ENCODE measurements at places on chromosomes 16 and 17.
A peak's percentile ranks its signal among the peaks of the same experiment; 100 is the strongest.

DNA sequence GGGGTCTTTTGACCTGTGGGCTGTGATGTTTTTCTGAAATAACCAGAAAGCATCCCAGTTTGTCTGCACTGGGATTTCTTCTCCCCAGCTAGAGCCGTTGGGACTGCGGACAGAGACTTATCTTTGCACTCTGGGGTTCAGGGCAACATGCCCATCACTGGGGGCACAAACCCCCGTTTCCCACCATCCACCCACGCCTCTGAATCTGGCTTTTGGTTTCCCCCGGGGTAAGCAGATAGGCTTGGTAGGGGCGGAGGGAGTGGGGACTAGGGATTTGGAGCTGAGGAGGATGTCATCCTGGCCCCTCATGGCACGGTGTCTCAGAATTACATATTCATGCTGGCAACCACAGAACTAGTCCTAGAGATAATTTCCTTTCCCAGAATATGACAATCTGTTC lies 68.6 kb downstream of the CCDC182 start:
- peak; percentile 10 for DNase-seq

DNA sequence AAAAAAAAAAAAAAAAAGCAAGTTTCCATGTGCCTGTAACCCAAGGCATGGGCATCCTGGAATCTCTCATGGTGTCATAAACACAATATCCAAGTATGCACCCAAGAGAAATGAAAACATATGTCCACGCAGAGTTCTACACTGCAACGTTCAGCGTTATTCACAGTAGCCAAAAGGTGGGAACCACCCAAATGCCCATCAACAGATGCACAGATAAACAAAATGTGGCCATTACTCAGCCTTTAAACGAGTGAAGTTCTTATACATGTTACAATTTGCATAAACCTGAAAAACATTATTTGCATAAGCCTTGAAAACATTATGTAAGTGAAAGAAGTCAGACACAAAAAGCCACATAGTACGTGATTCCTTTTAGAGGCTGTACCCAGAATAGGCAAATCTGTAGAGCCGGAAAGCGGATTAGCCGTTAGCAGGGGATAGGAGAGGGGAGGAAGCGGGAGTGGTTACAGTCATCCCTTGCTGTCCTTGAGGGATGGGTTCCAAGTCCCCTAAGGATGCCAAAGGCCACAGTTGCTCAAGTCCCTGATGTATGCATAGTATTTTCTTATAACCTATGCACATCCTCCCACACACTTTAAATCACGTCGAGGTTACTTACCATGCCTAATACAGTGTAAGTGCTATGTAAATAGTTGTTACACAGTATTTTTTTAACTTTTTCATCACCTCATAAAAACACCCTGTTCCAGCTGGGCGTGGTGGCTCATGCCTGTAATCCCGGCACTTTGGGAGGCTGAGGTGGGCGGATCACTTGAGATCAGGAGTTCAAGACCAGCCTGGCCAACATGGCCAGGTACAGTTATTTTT lies 47.3 kb upstream of the DNAH17 start:
- DNase-seq: no peak

- DNase-seq: no peak
Measured at GRCh38 chr17:1713878-1714426, 3.8 kb upstream of the TLCD2 start.

- DNase-seq: no peak
Measured at GRCh38 chr16:48014349-48015135, 141.3 kb downstream of the ABCC12 start.

GRCh38 chr17:82215095-82215971 lies 2.7 kb upstream of the CCDC57 start:
- peak; percentile 76 for DNase-seq

DNA sequence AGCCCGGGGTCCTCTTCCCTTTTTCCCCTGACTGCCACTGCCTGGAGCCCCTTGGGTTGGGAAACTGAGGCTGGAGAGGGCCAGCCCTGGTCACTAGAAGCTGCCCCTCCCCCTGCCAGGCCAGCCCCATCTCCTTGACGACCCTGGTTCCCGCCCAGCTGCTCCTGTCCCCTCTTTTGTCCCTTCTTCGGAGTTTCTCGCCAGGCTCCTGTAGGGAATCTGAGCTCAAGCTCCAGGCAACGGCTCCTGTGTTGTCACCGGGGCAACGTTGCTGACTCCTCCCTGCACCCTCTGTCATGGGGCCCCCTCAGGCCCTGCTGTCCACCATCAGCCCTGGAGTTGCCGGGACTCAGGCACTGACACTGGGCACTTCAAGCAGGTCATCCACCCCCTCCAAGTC lies 5.7 kb downstream of the LLGL1 start:
- no peak for DNase-seq

- DNase-seq: no peak
Measured at GRCh38 chr17:51189162-51189561, 23.0 kb downstream of the NME2 start.

- no peak for DNase-seq
Measured at GRCh38 chr17:64447526-64447925, 1.4 kb upstream of the MILR1 start.

DNA sequence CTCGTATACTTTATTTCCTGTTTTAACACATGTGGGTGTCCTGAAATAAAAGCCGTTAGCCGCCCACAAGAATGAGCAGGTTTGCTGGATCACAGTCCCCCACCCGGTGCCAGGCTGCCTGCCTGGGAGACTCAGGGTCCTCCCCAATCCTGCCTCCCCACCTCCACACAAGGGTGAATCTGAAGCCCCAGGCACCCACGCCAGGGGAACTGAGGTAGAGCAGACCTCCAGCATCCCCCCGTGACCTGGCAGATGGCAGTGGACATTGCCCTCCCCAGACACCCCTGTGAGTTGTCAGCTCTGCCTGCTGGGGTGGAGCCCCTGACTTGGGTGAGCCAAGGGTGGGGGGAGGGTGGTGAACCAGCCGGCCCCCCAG lies 114.8 kb downstream of the METRNL start:
- DNase-seq: no peak

- DNase-seq: no peak
Measured at GRCh38 chr17:15943971-15944758, 765 bp upstream of the ADORA2B start.

GRCh38 chr16:50265260-50265659 lies 1.1 kb upstream of the ADCY7 start:
- DNase-seq: no peak

- no peak for DNase-seq
Measured at GRCh38 chr17:73550556-73550955, 93.7 kb downstream of the SDK2 start.

- DNase-seq: no peak
Measured at GRCh38 chr16:58032710-58033293, 7.2 kb downstream of the MMP15 start.

DNA sequence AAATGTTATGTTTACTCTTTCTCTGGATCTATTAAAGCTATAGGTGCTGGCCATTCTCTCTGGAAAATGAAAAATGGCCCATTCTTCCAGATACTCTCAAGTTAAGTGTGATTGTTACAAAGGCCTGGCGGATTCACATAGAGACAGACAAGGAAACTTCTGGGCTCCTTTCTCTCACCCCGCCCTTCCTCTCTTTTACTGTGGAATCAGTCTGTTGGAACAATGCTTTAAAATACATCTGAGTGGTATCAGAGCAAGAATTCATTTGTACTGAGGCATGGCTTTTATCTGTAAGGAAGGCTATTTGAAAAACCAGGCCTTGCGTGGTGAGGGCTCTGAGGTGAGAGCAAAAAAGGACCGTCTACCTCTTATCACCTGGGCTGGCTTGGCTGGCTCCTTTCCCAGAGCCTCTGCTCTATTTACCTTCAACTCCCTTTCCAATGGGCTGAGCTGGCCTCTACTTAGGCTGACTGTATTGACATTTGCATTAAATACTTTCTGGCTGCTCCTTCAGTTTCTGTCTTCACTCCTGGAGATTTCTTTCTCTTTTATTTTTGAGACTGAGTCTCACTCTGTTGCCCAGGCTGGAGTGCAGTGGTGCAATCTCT lies 274.0 kb downstream of the PHKB start:
- no peak for DNase-seq

DNA sequence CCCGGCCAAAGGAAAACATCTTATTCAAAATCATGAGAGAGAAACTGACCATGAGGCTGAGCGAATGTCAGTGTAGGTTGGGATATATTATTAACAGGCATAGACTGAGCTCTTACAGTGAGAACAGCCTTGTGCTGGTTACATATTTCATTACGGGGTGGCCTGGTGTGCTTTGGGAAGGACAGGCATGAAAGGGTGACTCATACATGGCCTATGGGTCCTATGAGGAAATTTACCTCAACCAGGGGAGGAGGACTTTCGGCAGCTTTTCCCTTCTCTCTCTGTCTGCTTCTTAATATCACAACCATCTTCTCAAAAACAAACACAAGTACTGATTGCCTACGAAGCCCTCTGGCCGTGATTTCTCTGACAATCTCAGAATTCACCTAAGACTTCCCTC lies 579.1 kb downstream of the CDH13 start:
- DNase-seq: no peak

- no peak for DNase-seq
Measured at GRCh38 chr17:80585890-80586845, 41.5 kb downstream of the RPTOR start.

DNA sequence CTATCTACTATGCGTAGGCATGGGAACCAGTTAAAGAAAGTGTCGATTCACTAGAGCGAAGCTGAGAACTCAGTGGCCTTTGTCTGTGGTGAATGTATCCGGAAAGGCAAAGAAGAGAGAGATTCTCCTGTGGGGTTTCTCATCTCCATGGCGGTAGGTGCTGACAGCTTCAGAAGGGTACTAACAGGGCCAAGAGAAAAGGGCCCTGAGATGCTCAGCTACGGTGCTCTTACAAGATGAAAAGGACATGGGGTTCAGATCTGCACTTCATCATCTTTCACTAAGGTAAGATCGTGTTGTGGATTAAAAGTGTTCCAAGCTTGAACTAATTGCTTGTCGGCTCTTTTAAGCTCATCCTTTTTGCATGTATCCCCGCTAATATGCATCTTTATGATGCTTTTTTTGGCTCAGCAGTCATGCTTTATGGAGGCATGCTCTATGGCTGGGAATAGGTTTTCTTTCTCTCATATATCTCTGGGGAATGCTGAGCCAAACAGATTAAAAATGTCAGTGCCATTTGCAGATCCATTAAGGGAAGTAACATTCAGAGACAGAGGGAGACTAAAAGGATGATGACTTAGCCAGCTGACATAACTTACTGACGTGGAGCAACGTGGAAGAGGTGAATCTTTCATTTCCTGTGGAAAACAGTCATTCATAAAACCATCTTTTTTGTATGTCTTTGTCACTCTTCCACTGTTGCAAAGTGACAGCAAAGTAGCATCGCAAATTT lies 29.9 kb downstream of the KCNJ16 start:
- DNase-seq: no peak

GRCh38 chr17:6591599-6592158 lies 35.3 kb upstream of the PITPNM3 start:
- no peak for DNase-seq

- DNase-seq: no peak
Measured at GRCh38 chr16:46801428-46802049, 29.4 kb downstream of the C16orf87 start.

GRCh38 chr16:85491058-85491771 lies 121.9 kb upstream of the GSE1 start:
- peak; percentile 85 for DNase-seq

- no peak for DNase-seq
Measured at GRCh38 chr17:39096508-39097149, 54.8 kb downstream of the PLXDC1 start.

- DNase-seq: no peak
Measured at GRCh38 chr17:14940938-14941265, 324.2 kb downstream of the PMP22 start.

DNA sequence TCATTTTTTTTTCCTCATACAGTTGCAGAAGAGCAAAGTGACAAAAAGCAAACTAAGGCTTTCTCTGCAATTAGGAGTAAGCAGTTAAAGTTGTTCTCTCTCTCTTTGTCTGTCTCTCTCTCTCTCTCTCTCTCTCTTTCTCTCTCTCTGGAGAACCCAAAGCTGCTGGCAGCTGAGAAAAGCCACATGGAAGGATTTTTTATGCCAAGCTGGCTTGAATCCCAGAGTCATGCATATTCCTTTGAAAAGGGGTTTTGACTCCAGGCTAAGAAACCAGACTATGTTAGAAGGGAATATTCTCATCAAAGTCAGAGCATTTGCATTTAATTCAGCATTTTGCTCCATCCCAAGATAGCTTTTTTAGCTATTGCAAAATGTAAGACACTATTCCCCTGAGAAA lies 1114.2 kb upstream of the GOT2 start:
- DNase-seq: no peak

- DNase-seq: peak; percentile 57
Measured at GRCh38 chr17:67245694-67246402, 852 bp upstream of the HELZ start.

- no peak for DNase-seq
Measured at GRCh38 chr17:74776990-74777389, 845 bp upstream of the NAT9 start.

GRCh38 chr17:50538549-50539410 lies 6.2 kb downstream of the EPN3 start:
- no peak for DNase-seq

DNA sequence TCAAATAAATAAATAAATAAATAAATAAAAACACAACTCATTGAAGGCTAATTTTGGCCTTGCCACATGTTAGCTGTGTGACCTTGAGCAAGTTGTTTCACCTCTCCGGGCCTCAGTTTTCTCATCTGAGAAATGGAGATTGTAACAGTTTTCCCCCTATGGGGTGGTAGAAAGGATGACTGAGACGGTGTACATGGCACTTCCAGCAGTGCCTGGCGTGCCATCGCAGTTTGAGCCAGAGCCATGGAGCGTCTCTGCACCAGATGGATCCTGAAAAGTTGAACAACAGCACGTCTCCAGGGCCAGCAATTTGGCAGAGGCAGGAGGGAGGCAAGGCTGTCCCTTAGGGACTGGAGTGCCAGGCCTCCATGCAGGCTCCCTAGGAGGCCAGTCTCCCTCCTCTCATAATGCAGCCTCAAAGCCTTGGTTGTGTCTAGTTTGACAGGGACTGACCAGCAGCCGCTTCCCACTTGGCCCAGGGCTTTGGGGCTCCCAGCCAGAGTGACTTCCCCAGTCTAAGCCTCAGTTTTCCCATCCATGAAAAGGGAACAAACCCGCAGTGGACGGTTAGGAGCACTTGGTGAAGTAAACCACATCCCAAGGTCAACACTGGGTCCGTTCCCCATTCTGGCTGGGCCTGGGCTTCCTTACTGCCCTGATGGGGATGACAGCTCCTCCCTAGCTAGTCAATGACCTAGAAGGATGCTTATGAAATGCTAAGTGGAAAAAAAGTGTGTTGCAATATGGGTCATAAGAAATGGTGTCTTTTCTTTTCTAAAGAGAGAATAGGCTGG lies 19.3 kb downstream of the SOCS1 start:
- DNase-seq: no peak

GRCh38 chr16:1349351-1349750 lies 2.3 kb downstream of the TSR3 start:
- no peak for DNase-seq

GRCh38 chr16:83085660-83086059 lies 458.9 kb downstream of the CDH13 start:
- DNase-seq: no peak

- no peak for DNase-seq
Measured at GRCh38 chr17:74119049-74119580, 84.4 kb upstream of the RPL38 start.

GRCh38 chr16:11303405-11304138 lies 22.4 kb upstream of the PRM1 start:
- no peak for DNase-seq

GRCh38 chr17:10031606-10032005 lies 126.5 kb upstream of the RCVRN start:
- no peak for DNase-seq

Measured in GM13976 (cell line).